Peyer's patch (tissue), 4 donors: ENCODE measurements at places on chromosomes 1 and 21. TPM values are rescaled to one million over a fixed set of nuclear protein-coding genes. Genes with fewer than 3 reads are reported as not detected.

Gene IPP
- total RNA-seq: 8.9 TPM

DNA sequence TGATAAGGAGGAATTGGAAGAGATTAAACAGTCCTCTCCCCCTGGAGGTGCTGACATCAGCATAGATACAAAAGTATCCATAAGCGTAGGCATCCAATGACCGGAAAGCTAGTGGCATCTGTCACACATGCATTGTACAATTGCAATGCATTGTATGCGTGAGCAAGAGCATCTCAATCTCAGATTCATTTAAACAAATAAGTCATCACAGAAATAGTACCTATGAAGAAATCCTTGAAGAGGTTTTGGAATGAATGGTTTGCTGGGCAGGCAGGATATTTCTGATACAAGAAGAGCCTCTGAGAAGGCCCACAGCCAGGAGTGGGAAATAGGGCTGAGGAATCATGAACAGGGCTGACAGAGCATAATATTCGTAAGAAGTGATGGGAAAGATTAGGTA is 88.9 kb upstream of the ABCD3 start:
- H3K27ac ChIP-seq: no peak overlapping the region
- no peaks in the 10 kb centered on the region for H3K27me3 ChIP-seq
- no peaks in the 10 kb centered on the region for H3K4me1 ChIP-seq
- no peak overlapping the region for H3K4me3 ChIP-seq
- H3K36me3 ChIP-seq: no peaks in the 10 kb centered on the region

- H3K4me1 ChIP-seq: no peaks in the 10 kb centered on the region
- H3K36me3 ChIP-seq: no peaks in the 10 kb centered on the region
- no peak overlapping the region for H3K4me3 ChIP-seq
- no peaks in the 10 kb centered on the region for H3K27me3 ChIP-seq
Observed at GRCh38 chr1:143698016-143698415, 273.8 kb downstream of the FAM72C start.

DNA sequence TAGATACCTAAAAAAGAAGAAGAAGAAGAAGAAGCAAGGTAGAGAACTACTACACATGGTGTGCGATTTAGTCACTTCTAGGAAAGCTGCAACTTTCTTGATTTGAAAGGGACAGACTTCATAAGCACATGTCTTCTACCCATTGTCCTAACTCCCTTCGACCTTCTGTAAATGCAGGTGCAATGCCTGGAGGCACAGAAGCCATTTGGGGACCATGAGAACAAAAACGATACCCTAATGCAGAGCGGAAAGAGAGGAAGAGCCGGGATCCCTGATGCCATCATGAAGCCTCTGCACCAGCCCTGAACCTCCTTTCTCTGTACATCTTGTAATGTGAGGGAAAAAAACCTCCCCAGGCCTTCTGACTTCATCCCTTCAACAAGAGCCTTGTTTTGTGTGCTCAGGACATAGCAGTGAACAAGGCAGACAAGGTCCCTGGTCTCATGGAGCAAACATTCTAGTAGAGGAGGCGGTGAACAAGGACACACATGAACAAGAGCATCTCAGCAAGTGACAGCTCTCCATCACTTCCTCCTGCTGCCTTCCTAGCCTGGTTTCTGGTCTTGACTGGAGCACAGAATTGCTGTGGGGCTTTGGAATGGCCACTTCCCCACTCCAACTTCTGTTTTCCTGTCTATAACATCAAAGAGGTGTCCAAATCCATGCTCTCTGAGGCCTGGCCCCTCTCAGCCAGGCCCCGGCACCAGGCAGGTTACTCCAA is 5.5 kb upstream of the LAPTM5 start:
- no peaks in the 10 kb centered on the region for H3K27me3 ChIP-seq
- H3K4me3 ChIP-seq: no peak overlapping the region
- H3K36me3 ChIP-seq: no peaks in the 10 kb centered on the region

DNA sequence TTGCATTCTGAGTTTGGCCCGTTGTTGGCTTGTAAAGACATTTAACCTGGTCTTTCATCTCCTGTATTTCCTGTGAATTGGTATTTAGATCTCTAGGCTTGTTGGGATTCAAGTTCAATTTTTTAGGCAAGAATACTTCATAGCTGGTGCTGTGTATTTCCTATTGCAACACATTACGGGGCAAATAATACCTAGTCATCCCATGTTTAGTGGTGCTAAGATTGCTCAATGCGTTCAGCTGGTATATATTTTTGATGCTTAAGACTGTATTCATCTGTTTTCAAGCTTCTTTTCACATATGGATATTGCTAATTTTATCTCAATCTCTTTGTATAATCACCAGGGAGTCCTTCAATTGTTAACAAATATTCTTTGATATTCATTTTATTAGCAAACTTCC is 87.5 kb upstream of the ZBTB18 start:
- no peak overlapping the region for H3K27ac ChIP-seq
- no peak for DNase-seq
- H3K4me1 ChIP-seq: no peaks in the 10 kb centered on the region
- no peak overlapping the region for H3K4me3 ChIP-seq

GRCh38 chr1:203244776-203245175 is 15.3 kb upstream of the CHIT1 start:
- no peak for DNase-seq
- H3K4me3 ChIP-seq: no peak overlapping the region
- no peak overlapping the region for H3K27ac ChIP-seq
- H3K36me3 ChIP-seq: no peaks in the 10 kb centered on the region

Gene LRRC41
- 59.9 TPM for total RNA-seq

GRCh38 chr1:247146671-247147070 is 25.1 kb downstream of the ZNF124 start:
- H3K27me3 ChIP-seq: no peaks in the 10 kb centered on the region
- DNase-seq: no peak
- no peak overlapping the region for H3K27ac ChIP-seq
- no peak overlapping the region for H3K4me3 ChIP-seq

Gene USH2A
- not detected for total RNA-seq

Gene NTRK1
- total RNA-seq: 0.57 TPM

Gene LAMB3
- 109 TPM for total RNA-seq
